NCI-H2029 treated with DMSO at 0.1 percent for 48 hours (cell line): ENCODE measurements at places on chromosomes 4 and X.

GRCh38 chrX:106168107-106168506 is at the start of gene PWWP3B:
Gene PWWP3B, plus strand, starts transcription at chrX:106168305. Its CDS starts 37,128 bp downstream, at chrX:106205433.
- DNase-seq, result no peak

- no peak for DNase-seq
These were observed 60.6 kb downstream of the POLR2B start for GRCh38 chr4:57039345-57039744.

GRCh38 chr4:41532882-41533281 is 5.1 kb upstream of the LIMCH1 start:
- DNase-seq, result no peak

- DNase-seq, result no peak
These were observed 56.1 kb upstream of the HELT start for GRCh38 chr4:184962125-184962638.

DNA sequence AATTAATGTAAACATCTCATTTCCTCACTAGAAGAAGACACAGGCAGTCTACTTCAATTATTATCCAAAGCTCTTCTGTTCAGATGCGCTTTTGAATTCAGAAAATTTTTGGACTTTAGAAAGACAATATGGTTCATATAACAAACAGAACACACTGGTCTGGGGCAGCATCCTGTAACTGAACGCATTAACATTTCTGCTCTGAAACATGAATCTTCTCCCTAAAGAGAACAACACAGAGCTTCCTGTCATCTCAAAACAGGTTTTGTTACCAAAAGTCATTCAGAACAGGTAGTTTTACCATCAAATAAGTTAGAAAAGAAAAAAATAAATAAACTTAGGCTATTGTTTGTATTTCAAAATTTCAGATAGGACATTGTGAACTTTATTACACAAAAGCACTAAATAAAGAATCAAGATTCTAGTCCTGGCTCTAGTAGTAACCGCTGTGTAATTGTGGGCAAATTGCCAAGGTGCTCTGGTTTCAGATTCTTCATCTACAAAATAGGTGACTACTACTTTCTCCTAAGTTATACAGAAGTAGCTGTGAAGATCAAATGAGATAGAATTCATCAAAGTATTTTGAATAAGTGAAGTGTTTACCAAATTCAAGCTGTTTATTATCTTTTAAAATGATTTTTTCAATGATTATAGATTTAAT is 252.3 kb upstream of the RASGEF1B start:
- DNase-seq, result peak; percentile 37
